ENCODE measurements at places on chromosomes 6 and 20. TPM values are rescaled to one million over a fixed set of nuclear protein-coding genes. Genes with fewer than 3 reads are reported as not detected.

The EGFL8 gene
- 5.2 TPM for total RNA-seq

- DNase-seq = no peak
Measured at GRCh38 chr6:139569566-139569965, 195.1 kb upstream of the CITED2 start.

The MPIG6B gene
- not detected for total RNA-seq

DNA sequence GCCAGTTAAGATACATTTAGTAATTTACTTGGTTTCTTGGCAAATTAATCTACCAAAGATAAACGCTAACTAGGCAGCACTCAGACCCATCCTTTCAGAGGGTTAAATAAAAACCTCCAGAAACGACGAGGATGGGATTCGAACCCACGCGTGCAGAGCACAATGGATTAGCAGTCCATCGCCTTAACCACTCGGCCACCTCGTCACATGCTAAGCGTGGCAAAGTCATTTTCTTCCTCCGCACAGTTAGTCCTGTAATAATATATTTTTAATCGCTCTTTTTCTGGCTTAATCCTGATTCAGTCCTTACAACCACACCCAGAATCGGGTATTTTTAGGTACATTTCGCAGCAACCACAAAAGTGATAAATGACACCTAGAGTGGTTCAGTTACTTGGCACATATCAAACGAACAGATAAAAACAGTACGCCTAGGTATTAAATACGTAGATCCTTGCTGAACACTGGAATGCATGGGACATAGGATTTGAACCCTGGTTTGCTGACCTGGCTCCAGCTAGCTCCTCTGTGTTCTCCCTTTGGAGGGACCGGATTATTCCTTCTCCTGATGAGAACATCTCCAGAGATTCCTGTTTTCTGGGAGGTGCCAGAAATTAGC lies 71.6 kb downstream of the GPX5 start:
- no peak for DNase-seq

- no peak for DNase-seq
Measured at GRCh38 chr20:50557549-50558134, 47.5 kb downstream of the PTPN1 start.

The PSORS1C2 gene
- total RNA-seq = not detected

The RGS17 gene
- 0.10 TPM for total RNA-seq

DNA sequence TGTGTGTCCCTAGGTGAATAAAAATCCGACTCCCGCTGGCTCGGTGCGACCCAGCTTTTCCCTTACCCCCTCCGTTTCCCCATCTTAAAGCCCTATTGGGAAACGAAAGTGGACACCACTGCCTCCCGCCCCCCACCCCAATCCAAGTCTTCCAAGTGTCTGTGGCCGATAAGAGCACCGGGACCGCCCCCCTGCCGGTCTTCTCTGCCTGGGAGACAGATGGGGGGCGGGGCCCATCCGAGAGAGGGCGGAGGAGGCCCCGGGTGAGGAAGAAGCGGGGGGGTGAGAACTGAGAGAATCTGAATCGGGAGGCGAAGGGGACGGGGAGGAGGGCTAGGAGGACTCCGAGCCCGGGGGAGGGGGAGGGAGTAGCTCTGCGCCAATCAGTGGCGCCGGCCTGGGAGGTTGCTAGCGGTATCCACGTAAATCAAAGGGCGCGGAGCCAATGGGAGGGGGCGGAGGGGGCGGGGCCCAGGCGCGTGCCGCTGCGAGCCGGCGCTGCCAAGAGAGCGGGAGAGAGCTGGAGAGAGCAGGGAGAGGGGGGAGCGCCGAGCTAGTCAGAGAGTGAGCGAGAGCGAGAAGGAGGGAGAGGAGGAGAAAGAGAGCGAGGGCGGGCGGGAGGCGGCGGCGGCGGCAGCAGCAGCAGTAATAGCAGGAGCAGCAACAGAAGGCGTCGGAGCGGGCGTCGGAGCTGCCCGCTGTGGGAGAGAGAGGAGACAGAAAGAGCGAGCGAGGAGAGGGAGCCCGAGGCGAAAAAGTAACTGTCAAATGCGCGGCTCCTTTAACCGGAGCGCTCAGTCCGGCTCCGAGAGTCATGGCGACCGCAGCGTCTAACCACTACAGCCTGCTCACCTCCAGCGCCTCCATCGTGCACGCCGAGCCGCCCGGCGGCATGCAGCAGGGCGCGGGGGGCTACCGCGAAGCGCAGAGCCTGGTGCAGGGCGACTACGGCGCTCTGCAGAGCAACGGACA lies at the start of gene POU3F2:
Gene POU3F2, plus strand, starts transcription at position 515 of the 972 bp plus-strand sequence. Its CDS starts 300 bp downstream, at position 815.
- peak; percentile 69 for DNase-seq

- peak; percentile 16 for DNase-seq
Measured at GRCh38 chr20:12012241-12013222, 94.8 kb downstream of the BTBD3 start.

DNA sequence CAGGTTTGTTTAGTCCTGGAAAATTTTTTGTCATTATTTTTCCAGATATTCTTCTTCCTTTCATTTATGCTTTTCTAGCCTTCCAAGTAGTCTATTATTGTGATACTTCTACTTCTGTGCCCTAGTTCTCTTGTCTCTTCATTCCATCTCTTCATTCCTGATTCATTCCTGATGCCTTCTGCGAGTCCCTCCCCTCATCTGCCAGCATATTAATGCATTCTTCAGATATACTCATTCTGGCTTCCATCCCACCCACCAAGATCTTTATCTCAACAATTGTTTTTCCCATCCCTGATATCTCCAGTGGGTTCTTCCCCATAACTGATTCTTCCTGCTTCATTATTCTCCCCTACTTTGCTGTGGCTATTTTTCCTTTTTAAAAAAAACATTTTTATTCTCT lies 35.2 kb downstream of the ALDH5A1 start:
- DNase-seq = no peak

The NFKBIL1 gene
- 23.6 TPM for total RNA-seq

- DNase-seq = no peak
Measured at GRCh38 chr6:52557389-52558265, 19.2 kb downstream of the TRAM2 start.
